ENCODE measurements at places on chromosomes 16 and 17.

DNA sequence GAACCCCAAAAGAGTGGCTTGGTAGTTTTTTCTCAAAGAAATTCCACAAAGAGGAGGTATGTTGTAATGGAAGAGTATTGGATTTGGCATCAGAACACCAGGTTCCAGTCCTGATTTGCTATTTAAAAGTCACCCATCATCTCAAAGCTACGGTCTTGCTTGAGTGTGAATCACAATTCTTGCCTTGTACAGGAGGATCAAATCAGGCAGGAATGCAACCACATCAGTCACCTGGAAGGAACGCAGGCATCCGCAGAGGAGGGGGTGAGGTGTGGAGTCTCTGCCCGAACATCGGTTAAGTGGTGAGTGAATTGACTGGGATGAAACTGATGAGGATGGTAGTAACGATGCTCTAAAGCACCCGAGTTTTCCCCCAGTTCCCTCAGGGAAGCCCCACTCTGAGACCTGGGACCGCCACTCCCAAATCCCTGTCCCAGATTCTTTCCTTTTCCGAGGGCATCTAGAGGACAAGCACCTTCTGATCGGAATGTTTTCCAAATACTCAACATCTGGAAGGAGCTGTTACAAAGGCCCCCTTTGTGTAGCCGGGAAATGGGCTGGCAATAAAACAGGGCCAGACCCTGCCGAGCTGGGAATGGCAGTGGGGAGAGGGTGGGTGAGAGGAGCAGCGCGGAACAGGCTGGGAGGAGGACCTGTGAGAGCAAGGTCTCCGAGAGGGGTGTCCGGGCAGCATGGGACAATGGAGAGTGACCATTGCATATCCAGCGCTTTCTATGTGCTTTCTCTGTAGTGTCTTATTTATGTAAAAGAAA, 469.6 kb downstream of the SLC39A11 start:
- no peak for DNase-seq

- no peak for DNase-seq
Observed at GRCh38 chr16:2031081-2031577, 4.4 kb downstream of the NHERF2 start.

- no peak for DNase-seq
Observed at GRCh38 chr17:41420134-41420533, 4.3 kb downstream of the KRT37 start.

DNA sequence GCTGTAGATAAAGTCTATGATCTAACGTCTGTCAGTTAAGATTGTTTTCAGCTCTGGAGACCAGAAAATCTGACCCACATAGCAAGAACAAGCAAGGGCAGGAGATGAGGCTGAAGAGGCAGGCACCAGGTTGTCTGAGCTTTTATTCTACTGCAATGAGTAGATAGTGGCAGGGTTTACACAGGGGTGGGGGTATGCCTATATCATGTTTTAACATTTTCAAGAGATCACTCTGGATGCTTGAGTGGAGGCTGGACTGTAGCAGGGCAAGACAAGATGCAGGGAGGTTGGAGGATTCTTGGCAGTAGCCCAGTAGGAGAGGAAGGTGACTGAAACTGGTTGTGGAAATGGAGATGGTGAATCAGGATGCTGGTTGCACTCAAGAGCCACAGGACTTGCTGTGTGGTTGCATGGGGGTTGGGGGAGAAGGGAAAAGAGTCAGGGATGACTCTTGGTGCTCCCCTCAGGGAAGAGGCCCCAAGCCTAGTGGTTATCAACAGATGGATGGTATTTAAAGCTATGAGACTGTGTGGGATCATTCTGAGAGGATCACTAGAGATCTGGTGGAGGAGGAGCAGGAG, 143.1 kb upstream of the KCNJ18 start:
- DNase-seq, result peak; percentile 63

- no peak for DNase-seq
Observed at GRCh38 chr17:75144816-75145512, 9.3 kb downstream of the JPT1 start.

- DNase-seq, result no peak
Observed at GRCh38 chr17:11242411-11242810, 1.4 kb downstream of the SHISA6 start.

GRCh38 chr17:47989700-47990099, 18.8 kb downstream of the CDK5RAP3 start:
- no peak for DNase-seq

DNA sequence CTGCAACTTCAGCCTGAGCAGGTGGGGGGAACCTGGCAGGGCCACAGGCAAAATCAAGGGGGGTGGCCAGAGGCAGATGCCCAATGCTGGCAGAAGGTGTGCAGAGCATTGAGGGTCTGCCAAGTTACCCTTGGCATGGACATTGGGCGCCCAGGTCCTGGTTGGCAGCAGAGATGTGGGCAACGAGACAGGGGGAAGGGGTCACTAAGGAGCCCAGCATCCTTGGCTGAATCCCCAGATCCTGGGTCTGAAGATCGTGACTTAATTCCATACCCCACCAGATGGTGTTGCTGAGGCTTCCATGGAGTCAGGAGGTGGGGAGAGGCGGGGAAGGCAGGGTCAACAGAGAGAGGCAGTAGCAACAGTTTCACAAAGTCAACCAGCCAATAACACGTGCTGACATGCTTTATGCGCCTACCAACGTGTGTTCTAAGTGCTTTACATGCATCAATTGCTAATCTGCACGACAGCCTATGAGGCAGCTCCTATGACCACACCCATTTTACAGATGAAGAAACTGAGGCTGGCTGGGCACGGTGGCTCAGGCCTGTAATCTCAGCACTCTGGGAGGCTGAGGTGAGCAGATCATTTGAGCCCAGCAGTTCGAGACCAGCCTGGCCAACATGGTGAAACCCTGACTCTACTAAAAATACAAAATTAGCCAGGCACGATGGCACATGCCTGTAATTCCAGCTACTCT, 83.3 kb downstream of the GSG1L start:
- no peak for DNase-seq

DNA sequence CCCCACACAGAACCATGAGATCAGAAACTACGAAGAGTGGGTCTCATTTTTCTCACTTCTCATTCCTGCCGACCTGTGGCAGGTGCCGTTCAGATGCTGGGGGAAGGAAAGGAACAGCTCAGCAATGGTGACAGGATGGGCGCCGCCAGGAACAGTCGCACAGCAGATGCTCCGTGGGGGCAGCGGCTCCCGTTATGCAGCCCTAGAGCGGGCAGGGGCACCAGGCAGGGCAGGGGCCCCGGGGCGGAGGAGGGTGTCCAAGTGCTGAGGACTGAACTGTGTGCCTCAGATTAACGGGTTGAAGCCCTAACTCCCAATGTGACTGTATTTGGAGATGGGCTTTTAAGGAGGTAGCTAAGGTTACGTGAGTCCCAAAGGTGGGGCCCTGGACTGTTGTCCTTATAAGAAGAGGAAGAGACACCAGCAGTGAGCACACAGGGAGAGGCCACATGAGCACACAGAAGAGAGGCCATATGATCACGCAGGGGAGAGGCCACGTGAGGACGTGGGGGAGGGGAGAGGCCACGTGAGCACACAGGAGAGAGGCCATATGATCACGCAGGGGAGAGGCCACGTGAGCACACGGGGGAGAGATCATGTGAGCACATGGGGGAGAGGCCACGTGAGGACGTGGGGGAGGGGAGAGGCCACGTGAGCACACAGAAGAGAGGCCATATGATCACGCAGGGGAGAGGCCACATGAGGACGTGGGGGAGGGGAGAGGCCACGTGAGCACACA, 95.7 kb upstream of the METRNL start:
- DNase-seq, result no peak

DNA sequence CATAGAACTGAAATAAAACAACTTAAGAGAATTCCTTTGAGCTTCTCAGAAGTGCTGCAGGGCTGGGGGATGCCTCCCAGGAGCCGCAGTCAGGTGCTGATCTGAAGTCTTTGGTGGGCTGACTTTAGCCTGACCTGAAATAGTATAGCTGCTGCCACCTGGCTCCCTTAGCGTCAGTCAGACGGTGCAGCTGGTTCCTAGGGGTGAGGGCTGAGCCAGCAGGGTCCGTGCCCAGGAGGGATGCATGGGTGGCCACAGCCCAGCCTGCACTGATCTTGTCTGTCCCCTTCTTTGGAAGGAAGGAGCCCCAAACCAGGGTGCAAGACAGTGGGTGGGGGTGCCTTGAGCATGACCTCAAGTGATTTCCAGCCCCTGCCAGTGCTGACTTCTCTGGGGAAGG, 11.5 kb downstream of the MAPT start:
- no peak for DNase-seq

- DNase-seq, result peak; percentile 69
Observed at GRCh38 chr16:8173111-8173644, 417.1 kb downstream of the TMEM114 start.

GRCh38 chr16:4239020-4239419, 2.9 kb downstream of the SRL start:
- DNase-seq, result no peak

Data from activated CD8-positive, alpha-beta memory T cell treated with anti-CD3 and anti-CD28 coated beads, Interleukin-2, amount 50 U/mL, for 48 hours (primary cell).